ENCODE measurements at places on chromosomes 13 and 19.

DNA sequence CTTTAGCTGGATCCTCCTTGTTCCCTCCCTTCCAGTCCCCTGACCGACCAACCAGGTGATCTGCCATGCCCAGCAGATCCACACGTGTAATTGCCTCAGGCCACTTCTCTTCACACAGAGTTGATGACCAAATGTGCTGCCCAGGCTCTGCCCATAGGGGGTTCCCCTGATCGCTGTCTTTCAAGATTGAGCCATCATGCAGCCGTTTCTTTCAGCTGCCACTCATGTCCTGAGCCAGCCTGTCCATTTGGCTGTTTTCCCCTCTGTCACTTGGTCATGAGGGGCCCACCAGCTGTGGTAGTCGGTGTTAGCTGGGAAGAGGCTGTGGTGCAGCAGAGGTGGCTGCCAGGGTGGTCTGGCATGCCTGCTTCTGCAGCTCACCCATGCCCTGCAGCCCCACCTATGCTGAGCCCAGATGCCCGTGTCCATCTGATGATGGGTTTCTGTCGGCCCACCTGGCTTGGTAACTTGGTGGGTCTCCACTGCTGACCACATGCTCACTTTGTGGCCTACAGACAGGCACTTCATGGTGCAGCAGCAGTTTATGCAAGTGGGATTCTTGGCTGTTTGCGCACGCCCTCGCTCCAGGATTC lies 35.6 kb upstream of the GPR183 start:
- no peak for DNase-seq

DNA sequence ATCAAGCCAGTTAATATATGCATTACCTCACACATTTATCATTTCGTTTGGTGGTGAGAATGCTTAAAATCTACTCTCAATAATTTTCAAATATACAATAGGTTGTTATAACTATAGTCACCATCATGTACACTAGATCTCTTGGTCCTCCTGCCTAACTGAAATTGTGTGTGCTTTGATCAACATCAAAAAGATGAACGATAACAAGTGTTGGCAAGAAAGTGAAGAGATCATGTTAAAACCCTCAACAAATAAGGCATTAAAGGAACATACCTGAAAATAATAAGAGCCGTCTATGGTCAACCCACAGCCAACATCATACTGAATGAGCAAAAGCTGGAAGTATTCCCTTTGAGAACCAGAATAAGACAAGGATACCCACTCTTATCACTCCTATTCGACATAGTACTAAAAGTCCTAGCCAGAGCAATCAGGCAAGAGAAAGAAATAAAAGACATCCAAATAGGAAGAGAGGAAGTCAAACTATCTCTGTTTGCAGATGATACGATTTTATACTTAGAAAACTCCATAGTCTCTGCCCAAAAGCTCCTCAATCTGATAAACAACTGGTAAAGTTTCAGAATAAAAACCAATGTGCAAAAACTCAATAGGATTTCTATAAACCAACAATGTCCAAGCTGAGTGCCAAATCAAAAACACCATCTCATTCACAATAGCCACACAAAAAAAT lies 27.9 kb upstream of the OR10H1 start:
- DNase-seq = no peak

GRCh38 chr13:40536443-40537113 lies 129.9 kb downstream of the FOXO1 start:
- no peak for DNase-seq

DNA sequence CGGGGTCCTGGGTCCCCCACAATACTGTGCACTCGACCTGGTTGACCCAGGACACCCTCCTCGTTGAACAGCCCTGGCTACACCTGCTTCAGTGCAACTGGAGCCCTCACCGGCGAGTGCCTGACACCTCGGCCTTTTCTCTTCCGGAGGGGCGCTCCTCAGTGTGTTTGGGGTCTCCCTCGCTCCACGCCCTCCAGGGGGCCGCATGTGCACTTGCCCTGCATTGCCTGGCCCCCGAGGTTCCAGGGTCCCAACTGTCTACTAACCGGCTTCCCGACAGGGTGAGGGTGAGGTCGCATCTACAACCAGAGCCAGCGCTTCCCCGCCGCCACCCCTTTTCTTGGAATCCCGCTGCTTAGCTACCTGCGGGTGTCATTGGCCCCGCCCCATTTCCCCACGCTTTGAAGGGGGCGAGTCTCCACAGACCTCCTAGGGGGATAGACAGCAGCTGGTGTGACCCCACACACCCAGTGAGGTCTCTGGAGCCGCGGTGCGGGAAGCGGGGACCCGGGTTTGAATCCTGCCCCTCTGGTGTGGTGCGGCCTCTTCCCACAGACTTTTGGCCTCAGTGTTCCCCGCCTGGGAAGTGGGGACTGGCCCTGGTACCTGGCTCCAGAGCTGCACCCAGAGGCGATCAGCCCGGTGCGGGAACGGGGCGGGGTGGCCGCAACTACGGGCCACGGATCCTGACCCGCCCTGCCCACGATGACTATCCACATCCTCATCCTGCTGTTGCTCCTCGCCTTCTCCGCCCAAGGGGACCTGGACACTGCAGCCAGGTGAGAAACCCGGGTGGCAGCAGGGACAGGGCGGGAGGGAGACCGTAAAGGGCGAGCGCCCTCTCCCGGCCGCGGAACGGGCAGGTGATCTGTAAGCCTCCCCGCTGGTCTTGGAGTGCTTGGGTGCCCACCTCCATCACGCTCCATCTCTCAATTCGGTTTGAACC lies at the start of gene ADM5:
ADM5 (plus strand) TSS at position 462 of the 946 bp plus-strand sequence; CDS start at position 706, 244 bp downstream.
- peak; percentile 79 for DNase-seq

DNA sequence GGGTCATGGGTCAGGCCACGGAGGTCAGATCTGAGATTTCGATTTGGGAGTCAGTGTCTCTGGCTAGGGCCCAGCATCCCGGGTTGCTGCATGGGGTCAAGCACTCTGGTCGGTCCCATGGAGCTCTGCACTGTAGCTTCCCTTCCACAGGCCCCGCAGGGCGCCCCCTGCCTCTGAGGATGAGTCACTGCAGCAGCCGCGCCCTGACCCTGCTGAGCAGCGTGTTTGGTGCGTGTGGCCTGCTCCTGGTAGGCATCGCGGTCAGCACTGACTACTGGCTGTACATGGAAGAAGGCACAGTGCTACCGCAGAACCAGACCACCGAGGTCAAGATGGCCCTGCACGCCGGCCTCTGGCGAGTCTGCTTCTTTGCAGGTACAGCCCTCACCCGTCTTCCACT lies 3.6 kb downstream of the CACNG7 start:
- DNase-seq = no peak

GRCh38 chr13:24624363-24624762 lies 55.8 kb upstream of the ATP12A start:
- no peak for DNase-seq

DNA sequence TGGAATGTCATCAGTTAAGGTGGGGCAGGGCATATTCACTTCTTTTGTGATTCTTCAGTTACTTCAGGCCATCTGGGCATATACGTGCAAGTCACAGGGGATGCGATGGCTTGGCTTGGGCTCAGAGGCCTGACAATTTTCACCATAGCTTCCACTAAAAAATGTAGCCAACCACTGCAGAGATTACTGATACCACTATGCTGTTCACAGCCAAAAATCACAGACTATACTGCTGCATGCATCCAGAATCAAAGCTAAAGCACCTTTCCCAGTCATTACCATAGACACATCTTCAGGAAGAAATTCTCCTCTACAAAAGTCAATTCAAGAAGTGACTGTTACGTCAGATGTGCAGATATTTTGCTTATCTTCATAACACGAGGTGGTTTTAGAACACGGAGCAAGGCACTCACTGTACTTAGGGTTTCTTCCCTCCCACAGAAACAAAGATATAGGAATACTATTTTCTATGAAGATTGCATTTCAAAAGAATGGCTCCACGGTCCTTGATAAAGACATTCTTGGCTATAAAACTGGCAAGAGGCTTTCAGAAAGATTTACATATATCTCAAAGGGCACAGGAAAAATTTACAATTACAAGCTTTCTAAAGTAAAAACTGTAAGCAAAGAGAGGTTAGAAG lies 1556.6 kb upstream of the PRR20A start:
- no peak for DNase-seq

- no peak for DNase-seq
Observed at GRCh38 chr19:13463296-13463695, 43.0 kb downstream of the CACNA1A start.

GRCh38 chr19:4923276-4923747 lies 14.0 kb downstream of the UHRF1 start:
- DNase-seq = no peak

DNA sequence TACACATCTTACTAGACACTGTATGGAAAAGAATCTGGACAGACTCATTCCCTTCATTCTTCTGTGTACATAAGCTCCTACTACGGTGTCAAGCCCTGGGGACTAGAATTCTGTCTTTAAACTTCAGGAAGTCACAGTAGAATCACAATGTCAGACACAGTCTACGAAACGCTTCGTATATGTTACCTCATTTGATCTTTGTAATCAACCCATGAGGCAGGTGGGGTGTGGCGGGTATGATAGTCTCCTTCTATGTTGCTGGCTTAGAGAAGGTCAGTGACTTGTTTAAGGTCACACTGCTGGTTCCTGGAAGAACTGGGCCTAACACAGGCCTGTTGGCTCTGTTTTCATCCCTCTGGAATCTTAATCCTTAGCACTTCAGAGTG lies 32.2 kb upstream of the TPT1 start:
- no peak for DNase-seq

DNA sequence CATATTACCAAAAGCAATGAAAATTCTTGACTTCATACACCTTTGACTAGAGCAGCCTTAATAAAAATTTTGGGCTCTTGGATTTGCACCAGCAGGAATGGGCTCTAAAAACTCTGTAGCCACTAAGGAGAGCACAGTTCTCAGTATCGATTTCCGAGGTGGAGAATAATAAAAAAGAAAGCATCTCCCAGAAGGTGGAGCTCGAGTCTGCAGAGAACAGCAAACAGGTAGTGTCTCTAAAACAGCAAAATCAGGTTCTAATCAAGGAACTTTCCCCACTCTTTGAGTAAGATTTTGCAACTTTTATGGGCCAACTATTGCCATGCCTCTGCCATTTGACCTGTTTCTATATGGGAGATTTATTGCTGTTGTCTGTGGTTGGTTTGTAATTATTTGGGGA lies 258.7 kb upstream of the GPC6 start:
- DNase-seq = peak; percentile 3

- DNase-seq = no peak
Observed at GRCh38 chr13:80590551-80590950, 249.6 kb upstream of the SPRY2 start.

GRCh38 chr19:4049432-4049831 lies 17.3 kb downstream of the ZBTB7A start:
- peak; percentile 86 for DNase-seq

GRCh38 chr13:52921194-52921593 lies 72.8 kb upstream of the PCDH8 start:
- no peak for DNase-seq

Data from cerebellar cortex (tissue), 1 donor.